Stimulated activated naive CD4-positive, alpha-beta T cell treated with Interleukin-2 at 50 U/mL for 16 hours (primary cell): ENCODE measurements at places on chromosomes 4 and X.

DNA sequence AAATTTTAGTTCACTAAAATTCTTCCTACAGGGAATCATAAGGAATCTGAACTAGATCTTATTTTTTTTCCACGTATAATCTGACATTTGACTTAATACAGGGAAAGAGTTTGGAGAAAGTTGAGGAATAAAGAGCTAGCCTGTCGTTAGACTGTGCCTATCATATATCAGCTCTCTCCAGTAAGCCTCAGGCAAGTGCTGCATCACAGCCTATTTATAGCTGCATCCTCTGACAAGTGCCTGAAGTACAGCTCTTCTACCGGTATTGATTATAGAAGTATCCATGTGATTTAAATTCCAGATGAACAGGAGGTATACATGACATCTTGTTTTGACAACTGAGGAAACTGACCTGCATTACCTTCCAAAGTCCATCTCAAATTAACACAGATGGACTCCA is 248.9 kb downstream of the TLL1 start:
- DNase-seq = no peak

DNA sequence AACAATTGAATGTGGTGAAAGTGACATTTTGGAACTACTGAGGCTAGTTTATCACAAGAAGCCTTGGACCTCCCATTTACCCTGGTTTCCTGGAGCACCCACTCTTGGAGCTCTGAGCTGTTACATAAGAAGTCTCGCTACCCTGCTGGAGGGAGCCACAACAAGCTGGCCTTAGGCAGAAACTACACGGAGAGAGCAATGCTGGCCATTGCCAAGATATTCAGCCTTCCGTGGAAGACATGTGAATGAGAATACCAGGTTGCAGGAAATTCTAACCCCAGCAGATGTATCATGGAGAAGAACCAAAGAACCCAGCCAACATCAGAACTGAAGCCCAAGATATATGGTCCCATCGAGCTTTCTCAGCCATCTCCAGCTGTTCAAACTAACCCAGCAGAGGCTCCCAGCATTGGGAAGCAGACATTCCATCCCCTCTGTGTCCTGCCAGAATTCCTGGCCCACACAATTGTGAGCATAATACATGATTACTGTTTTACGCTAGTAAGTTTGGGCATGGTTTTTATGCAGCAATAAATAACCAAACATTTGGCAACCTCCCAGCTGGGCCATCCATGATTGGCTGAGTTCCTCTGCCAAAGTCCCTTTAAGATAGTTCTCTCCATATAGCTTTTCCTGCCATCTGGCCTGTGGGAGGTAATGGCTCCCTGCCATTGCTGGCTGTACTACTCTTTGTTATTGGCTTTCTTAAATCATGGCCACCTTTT is 17.9 kb upstream of the PDE5A start:
- DNase-seq = no peak

GRCh38 chr4:107736924-107737448 is 17.0 kb upstream of the PAPSS1 start:
- peak; percentile 0 for DNase-seq

- DNase-seq = no peak
Measured at GRCh38 chr4:54499308-54500074, 158.3 kb upstream of the KIT start.

DNA sequence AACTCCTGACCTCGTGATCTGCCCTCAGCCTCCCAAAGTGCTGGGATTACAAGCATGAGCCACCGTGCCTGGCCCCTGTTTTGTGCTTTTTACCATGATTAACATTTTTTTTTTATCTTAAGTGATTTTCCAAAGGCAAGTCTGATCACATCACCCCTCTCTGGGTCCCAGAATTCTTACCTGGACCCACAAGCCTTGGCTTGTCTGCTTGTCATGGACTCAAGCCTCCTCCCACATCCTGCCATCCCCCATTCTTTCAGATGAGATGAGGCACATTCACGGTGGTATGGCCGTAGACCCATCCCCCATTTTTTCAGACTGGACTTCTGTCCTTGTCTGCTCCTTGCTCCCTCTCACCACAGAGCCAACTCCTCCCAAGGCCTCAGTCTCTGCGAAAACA is 55.3 kb downstream of the APLN start:
- no peak for DNase-seq
